ENCODE measurements at places on chromosomes 4 and X.

DNA sequence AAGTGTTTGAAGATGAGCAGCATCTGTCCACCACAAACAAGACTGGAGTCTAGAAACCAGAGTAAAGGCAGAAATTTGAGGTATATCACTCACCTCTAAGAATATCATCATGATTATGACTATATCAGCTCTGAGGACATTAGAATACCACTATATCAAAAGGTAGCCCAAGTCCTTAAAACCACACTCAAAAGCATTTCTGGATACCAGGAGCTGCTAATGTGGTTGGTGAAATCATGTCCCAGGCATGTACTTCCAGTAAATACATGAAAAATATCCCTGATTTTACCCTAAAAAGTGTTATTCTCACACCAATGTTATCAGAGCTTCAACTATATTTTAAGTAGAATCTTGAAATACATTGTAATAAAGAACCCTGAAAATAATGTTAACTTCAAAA, 136.3 kb upstream of the SMAD1 start:
- no peak for DNase-seq

- DNase-seq, result no peak
These were observed 34.0 kb upstream of the TBC1D9 start for GRCh38 chr4:140790171-140790570.

DNA sequence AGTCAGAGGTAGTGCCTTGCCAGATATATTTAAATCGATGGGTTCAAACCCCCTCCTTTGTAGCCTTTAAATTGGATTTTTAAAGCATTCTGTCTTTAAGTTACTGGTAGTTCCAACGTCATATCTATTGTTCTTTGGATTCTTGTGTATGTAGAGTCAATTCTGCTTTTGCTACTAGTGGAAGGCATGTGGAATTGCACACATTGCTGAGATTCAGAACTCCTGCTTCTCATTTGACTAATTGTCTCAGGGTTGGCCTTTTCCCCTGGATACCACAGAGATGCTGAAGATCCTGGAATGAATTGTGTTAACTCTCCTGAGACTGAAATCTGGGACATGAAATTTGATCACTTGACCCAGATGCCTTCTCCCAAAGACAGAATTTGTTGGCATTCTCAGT, 328.3 kb upstream of the RPS6KA3 start:
- DNase-seq, result peak; percentile 12

DNA sequence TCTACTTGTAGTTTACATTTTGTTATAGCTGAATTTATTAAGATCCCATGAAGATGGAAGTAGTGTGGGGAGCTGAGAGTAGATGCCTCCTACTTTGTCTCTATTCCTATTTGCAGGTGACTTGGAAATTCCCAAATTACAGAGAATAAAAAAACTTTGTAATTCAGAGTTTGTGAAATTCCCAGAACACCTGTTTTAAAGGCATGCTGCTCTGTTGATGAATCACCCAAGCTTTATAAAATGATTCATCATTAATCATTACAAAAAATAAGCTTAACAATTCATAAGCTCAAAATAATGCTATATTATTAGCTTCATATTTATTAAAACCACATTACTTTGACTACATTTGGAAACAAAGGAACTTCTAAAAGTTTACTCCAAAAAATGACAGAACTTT, 856.3 kb downstream of the RPA4 start:
- DNase-seq, result no peak

DNA sequence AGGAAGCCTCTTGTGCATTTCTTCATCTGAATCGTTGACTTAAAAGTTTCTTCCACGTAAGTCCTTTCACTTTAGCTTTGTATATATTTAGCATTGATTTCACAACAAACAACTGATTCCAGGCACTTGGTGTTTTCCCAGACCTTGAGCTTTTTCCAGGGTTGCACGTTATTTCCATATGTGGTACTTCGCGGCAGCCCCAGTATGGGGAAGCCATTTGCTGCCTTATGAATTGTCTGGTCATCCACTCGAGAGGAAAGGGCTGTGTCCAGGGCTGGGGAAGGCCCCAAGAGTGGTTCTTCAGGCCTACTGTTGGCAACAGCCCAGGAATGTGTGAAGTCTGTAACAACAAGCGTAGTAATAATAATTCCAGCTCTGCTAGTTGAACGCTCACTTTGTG, 2.8 kb upstream of the TLR8 start:
- DNase-seq, result peak; percentile 35

- no peak for DNase-seq
These were observed 165.1 kb upstream of the PPP3CA start for GRCh38 chr4:101512416-101512815.

GRCh38 chrX:41733939-41734338, 10.0 kb downstream of the GPR82 start:
- no peak for DNase-seq

GRCh38 chr4:174423257-174423944, 98.9 kb downstream of the HPGD start:
- peak; percentile 10 for DNase-seq

Measured in GM04504 (cell line).